Activated T-cell treated with anti-CD3 and anti-CD28 coated beads, Interleukin-2, amount 50 U/mL, for 48 hours (primary cell): ENCODE measurements at places on chromosomes 2 and 18.

- no peak for DNase-seq
Measured at GRCh38 chr2:141439524-141439923, 691.3 kb downstream of the LRP1B start.

- DNase-seq, result no peak
Measured at GRCh38 chr2:3117650-3118216, 259.9 kb downstream of the EIPR1 start.

DNA sequence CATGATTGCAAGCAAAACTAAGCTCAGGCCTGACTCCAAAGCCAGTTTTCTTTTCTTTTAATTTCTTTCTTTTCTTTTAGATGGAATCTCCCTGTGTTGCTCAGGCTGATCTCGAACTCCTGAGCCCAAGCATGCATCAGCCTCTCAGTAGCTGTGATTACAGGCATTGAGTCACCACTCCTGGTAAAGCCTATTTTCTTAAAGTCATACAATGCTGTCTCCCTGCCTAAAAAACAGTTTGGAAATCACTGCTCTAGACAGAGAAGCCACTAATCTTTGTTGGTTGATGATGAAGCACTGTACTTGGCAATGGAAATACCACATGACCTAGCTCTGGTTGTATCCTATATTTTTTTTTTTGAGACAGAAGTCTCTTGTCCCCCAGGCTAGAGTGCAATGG is 33.1 kb upstream of the ZNF532 start:
- DNase-seq, result no peak

GRCh38 chr18:70005580-70005979 is 57.9 kb upstream of the CD226 start:
- no peak for DNase-seq

- DNase-seq, result no peak
Measured at GRCh38 chr2:159150280-159150746, 136.2 kb downstream of the WDSUB1 start.
